ENCODE measurements at places on chromosomes 5 and 9. TPM values are rescaled to one million over a fixed set of nuclear protein-coding genes. Genes with fewer than 3 reads are reported as not detected.

ENTREP1 gene
- total RNA-seq = 0.33 TPM

PCDHGA9 gene
- total RNA-seq = 0.51 TPM

CD14 gene
- 61.0 TPM for total RNA-seq

CYSRT1 gene
- 0.14 TPM for total RNA-seq

PALM2AKAP2 gene
- 47.9 TPM for total RNA-seq

Data from liver (tissue), 10 donors.